ENCODE measurements at places on chromosomes 3 and 15.

DNA sequence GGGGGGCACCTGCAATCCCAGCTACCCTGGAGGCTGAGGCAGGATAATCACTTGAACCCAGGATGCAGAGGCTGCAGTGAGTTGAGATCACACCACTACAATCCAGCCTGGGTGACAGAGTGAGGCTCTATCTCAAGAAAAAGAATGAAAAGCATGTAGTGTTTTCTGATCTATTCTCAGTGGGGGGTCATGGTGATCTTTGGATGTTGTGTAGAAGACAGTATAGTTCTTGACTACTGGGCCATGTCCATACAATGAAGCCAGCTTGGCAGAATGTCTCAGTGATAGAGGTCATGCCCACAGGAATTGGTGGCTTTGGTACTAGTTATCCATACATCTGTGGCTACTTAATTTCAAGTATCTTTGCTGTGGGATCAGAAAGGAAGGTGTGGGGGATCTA, 26.8 kb upstream of the NANOGP8 start:
- DNase-seq: no peak

GRCh38 chr15:32738666-32739065, 20.9 kb downstream of the GREM1 start:
- no peak for DNase-seq

- peak; percentile 9 for DNase-seq
Measured at GRCh38 chr3:123941121-123941520, 19.9 kb downstream of the CCDC14 start.

DNA sequence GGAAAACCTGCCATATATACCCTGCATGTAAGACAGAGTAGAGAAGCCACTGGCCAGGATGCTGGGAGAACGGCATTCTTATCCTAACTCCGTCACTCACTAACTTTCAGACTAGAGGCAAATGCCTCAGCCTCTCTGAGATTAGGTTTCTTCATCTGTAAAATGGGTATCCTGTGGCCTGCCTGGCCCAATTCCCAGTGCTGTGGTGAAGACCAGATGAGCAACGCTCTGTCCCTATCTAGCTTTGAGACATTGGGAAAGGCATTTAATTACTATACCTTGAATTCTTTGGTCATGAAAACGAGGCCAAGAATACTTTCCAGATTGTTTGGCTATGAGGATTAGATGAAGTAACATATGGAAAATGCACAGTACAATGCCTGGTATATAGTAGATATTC, 35.9 kb downstream of the CEMIP start:
- no peak for DNase-seq

GRCh38 chr3:115913069-115913686, 289.9 kb downstream of the GAP43 start:
- peak; percentile 22 for DNase-seq

- DNase-seq: peak; percentile 79
Measured at GRCh38 chr3:111723293-111724215, 128.4 kb upstream of the ZBED2 start.

GRCh38 chr3:141268791-141269190, 37.2 kb downstream of the PXYLP1 start:
- DNase-seq: no peak

DNA sequence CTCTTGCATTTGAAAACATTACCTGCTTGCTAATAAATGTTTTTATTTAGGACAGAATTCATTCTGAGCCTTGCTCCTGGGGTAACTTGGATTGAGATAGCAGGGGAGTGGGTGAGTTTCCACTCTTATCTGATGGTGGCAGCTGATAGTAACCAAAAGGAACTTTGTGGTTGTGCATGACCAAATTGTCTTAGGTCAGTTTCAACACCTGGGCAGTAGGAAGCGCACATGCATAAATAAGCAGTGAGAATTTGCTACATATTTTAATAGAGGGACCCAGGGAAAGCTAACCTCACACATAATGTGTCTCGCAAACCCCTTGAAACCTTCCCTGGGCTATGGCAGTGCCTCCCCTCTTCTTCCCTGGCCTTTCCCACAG, 65.4 kb upstream of the XCR1 start:
- no peak for DNase-seq

GRCh38 chr3:10702961-10703740, 112.9 kb upstream of the SLC6A11 start:
- DNase-seq: peak; percentile 3

GRCh38 chr3:85535517-85535916, 576.7 kb downstream of the CADM2 start:
- peak; percentile 11 for DNase-seq

DNA sequence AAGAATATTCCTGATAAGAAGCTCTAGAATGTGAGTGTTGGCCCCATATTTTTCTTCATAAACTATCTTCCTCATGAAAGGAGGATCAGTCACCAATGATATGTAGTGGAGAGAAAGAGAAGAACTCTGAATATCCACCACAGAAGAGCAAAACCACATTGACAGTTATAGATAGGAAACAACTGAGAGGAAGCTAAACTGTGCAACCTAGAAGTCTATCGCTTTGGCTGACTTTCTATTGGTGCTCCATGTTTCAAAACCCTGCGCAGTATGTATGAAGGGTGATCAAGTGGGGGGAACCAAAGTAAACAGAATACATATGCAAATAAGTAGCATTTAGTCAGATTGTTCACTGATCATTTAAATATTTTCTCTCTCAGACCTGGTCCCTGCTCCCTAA, 41.0 kb upstream of the ZNF280D start:
- no peak for DNase-seq

- DNase-seq: peak; percentile 85
Measured at GRCh38 chr15:56215769-56216168, 27.9 kb downstream of the RFX7 start.

- no peak for DNase-seq
Measured at GRCh38 chr3:171064461-171064860, 37.9 kb upstream of the SLC2A2 start.

- peak; percentile 99 for DNase-seq
Measured at GRCh38 chr3:183193762-183194689, 31.5 kb upstream of the LAMP3 start.

DNA sequence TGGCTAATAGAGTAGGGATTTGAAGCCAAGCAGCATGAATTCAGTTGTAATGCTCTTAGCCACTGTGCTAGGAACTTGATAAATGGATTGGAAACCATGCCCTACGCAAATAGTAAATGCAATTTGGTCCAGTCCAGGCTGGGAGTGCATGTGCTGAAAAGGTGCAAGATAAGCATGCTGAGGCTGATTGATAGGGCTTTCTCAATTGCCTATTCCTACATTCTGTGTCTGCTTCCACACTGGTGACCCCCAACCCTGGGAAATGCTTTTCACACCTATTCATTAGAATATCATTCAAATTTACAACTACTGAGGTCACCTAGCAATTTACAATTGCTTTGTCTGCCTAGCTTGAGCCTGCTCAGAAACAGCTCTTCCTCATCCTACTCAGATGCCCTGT, 84.7 kb upstream of the SLC25A36 start:
- DNase-seq: no peak

DNA sequence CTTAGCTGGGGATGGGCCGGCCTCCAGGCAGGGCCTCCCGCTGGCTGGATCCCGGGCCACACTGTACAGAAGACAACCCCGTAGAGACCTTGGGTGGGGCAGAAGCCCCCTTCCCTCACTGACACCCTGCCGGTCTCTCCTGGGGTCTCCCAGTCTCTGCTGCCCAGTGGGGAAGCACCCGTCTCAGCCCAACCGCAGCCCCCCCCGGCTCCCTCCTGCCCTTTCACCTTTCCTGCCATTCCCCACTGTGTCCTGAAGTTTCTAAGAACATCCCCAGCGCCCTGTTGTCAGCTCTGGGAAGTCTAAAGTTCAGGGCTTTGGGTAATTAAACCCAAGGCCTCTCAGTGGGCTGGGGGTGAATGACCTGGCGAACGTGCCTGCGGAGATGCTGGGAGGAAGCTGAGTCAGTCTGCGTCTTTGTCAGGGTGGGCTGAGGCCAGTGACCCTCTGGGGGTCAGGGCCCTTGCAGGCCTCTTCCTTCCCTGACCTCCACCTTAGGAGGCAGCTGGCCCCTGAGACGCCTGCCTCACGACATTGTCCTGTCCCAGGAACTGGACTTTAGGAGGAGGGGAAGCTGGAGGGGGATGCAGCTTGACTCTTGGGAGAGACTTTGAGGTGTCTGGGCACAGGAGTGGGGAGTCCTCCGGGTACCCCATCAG, 1.4 kb upstream of the SLC51A start:
- no peak for DNase-seq

- DNase-seq: no peak
Measured at GRCh38 chr15:68031404-68031803, 22.7 kb upstream of the PIAS1 start.

DNA sequence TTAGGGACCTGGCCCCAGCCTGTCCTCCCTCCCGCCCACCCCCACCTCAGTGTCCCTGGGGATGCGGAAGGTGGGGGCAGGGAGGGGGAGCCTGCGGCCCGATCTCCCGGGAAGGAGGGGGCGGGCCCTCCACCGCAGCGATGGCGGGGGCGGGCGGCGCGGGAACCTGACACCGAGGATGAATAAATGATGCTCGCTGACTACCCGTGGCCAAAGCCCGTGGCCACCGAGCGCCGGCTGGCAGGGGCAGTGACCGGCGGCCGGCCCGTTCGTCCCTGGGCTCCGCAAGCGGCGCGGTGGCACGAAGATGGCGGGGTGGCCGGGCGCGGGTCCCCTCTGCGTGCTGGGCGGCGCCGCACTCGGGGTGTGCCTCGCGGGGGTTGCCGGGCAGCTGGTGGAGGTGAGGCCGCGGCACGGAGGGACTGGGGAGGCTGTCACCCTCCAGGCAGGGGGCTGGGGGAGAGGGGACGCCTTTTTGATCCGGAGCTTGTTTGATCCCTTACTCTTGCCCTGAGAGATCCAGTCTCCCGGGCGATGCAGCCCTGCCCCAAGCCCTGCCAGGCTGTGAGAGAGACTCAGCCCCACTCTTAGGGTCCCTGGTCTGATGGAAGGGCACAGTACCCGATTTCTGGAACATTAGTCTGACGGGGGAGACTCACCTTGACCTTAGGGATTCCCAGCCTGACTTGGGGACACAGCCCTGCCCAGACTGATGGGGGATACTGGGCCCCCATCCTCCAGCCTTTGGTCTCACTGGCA, at the start of gene TMIE:
Gene TMIE (plus strand): TSS at position 212 of the 759 bp plus-strand sequence. CDS start 96 bp downstream, at position 308.
- DNase-seq: peak; percentile 48
